ENCODE measurements at places on chromosomes 4 and X.

DNA sequence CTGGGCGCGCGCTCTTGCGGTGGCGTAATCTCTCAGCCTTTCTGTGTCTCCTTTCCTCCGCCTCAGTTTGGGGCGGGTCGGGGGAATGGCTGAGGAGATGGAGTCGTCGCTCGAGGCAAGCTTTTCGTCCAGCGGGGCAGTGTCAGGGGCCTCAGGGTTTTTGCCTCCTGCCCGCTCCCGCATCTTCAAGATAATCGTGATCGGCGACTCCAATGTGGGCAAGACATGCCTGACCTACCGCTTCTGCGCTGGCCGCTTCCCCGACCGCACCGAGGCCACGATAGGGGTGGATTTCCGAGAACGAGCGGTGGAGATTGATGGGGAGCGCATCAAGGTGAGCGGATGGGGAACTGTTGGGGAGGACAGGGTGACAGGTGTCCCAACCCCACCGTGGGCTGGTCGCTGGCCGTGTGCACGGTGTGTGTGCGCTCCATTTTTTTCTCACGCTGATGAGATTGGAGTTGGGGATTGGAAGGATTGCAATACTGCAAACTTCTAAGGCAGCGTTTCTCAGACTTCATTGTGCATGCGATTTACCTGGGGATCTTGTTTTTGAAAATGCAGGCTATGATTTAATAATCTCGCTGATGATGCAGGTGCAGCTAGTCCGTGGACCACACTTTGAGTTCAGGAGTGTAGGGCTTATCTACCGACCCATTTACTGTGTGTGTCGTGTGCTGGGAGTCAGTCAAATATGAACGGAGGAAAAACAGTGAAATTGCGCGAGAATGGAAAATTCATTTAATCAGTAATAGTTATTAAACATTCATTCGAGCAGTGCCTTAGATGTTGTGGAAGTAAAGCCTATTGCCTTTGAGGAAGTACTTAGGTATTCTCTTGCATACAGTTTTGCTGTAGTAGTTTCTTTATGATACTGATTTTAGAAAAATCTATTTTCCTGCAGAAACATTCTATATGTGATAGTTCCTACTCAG lies at the start of gene RAB33B:
TSS of gene RAB33B (plus strand) at position 11 of the 935 bp plus-strand sequence. CDS start at position 86, 75 bp downstream.
- no peak for DNase-seq

- DNase-seq, result no peak
Measured at GRCh38 chr4:111905511-111905910, 239.7 kb upstream of the FAM241A start.

DNA sequence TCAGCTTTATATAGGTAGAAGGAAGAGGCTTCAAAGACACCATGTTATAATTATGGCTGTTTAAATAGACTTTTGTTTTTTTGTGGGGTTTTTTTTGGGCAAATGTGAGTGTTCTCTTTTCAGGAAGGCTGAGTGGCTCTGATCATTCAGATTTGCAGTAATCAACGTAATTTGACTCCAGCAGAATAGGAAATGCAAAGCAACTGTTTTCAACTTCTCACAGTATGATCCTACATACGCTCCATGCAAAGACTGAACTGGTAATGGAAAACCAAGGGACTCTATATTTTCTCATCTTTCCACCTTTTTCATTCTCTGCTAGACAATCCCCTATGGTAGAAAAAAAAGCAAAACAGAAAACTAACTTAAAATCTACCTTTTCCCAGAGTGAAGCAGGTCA lies 10.8 kb downstream of the ADH1B start:
- DNase-seq, result no peak

DNA sequence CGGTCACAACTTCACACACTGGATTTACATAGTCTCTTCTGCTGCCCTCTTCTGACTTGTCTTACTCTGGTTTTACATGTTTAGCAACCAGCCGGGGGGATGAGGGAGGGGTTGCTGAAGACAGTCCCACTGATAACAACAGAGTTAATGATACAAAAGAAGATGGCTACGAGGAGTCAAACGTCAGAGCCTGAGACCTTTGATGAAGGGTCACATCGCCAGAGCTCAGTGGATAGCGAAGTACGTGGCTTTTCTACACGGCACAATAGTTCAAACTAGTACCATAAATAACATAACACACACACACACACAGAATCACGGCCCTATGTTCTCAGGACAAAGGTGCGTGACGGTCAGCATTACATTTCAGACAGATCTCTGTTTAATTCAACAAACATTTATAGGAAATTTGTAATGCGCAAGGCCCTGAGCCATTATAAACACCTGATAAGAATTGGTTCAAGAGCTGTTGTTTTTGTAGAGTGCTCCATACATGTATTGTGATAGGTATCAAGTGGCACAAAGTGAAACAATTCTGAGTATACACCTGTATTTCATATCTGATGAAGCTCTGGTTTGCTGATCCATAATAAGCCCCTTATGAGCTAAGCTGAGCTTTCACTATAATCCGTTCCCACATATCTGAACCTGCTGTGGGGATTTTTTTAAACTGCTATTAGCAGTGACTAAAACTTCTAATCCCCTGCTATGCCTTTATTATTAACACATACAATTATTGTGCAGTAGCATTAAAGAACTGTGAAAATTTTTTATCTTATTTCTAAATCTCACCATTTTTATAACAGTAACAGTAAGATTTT lies 100.0 kb downstream of the NR3C2 start:
- DNase-seq, result no peak

DNA sequence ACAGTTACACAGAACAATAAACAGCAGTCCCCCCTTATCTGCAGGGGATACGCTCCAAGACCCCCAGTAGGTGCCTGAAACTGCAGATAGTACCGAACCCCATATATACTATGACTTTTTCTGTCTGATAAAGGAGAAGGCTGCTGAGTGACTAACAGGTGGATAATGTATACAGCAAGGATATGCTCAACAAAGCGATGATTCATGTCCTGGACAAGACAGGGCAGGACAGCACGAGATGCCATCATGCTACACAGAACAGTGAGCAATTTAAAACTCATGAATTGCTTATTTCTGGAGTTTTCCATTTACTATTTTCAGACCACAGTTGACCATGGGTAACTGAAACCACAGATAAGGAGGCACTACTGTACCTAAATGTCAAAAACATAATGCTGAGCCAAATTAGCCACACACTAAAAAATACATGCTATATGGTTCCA lies 76.1 kb downstream of the MANBA start:
- peak; percentile 61 for DNase-seq

GRCh38 chr4:180336494-180337090 lies 1906.6 kb upstream of the TENM3 start:
- no peak for DNase-seq

GRCh38 chr4:146124023-146124680 lies 51.4 kb upstream of the LSM6 start:
- no peak for DNase-seq

DNA sequence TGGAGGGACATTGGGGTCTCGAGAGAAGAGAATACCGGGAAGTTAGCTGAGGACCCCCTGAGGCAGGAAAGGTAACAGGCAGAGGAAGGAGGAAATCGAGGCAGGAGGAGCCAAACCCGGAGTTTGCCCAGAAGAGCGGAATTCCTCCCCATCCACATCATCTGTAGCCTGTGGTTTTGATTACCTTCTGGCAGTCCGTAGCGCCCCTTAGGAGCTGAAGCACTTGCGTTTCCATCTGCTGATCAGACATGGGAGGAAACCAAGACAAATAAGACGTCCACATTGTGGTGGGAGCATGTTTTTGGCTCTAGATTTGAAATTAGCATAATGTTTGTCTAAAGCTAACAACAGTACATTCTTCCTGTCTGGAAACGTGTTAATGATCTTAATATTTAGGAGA lies 26.8 kb upstream of the HMX1 start:
- DNase-seq, result no peak
